Skeletal muscle tissue (tissue), 5 donors: ENCODE measurements at places on chromosomes 7 and 10. TPM values are rescaled to one million over a fixed set of nuclear protein-coding genes. Genes with fewer than 3 reads are reported as not detected.

SFMBT2 gene
- total RNA-seq, result 12.5 TPM

TMEM72 gene
- total RNA-seq, result under 0.01 TPM

CRTAC1 gene
- 0.52 TPM for total RNA-seq

MMP21 gene
- total RNA-seq, result under 0.01 TPM

PRKG1 gene
- total RNA-seq, result 44.9 TPM

ADIRF gene
- total RNA-seq, result 11.5 TPM

C10orf143 gene
- total RNA-seq, result not detected
